Stomach (tissue), 19 donors: ENCODE measurements at places on chromosomes 12 and 14.

DNA sequence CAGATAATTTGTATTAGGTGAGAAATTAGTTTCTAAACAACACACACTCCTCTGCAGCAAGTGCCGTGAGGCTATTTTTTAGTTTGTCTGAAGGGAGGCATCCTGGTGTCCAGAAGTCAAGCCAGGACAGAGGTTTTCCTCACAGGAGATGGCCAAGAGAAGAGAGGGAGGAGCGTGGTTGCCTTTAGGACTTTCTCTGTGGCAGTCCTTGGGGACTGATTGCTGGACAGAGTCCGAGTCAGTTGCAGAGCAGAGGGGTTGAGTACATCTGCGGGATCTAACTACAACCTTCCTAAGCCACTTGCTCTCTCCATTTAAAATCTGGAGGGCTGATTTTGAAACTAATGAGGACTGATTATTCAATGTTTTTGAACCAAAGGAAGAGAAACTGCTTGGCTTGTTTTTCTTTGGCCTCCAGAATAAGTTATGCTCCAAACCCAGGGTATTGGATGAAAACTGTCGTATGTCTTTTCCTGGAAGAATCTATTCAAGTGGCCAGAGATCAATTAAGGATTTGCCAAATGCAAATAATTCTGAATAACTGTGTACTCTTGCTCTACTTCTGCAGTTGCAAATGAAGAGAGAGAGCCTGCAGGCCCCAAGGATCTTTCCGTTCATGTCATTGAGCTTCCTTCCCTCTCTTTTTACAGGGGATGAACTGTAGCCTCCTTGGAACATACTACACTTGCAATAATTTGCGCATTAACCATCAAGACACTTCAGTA lies 1.2 kb downstream of the SLCO1C1 start:
- no peaks in the 10 kb centered on the region for H3K4me1 ChIP-seq
- H3K36me3 ChIP-seq, result no peaks in the 10 kb centered on the region
- H3K27me3 ChIP-seq, result no peaks in the 10 kb centered on the region
- H3K4me3 ChIP-seq, result no peak overlapping the region
- no peak overlapping the region for H3K27ac ChIP-seq

- no peaks in the 10 kb centered on the region for H3K27me3 ChIP-seq
- no peak overlapping the region for H3K4me3 ChIP-seq
- no peak for DNase-seq
- no peaks in the 10 kb centered on the region for H3K4me1 ChIP-seq
- H3K36me3 ChIP-seq, result no peaks in the 10 kb centered on the region
Observed at GRCh38 chr12:65493913-65494245, 215.4 kb downstream of the MSRB3 start.

- H3K27me3 ChIP-seq, result no peaks in the 10 kb centered on the region
- no peak overlapping the region for H3K27ac ChIP-seq
- H3K36me3 ChIP-seq, result no peaks in the 10 kb centered on the region
- no peaks in the 10 kb centered on the region for H3K4me1 ChIP-seq
Observed at GRCh38 chr14:94640721-94641631, 28.8 kb downstream of the SERPINA3 start.

GRCh38 chr12:26614011-26614616 lies 218.9 kb downstream of the ITPR2 start:
- no peak overlapping the region for H3K27ac ChIP-seq
- H3K27me3 ChIP-seq, result no peaks in the 10 kb centered on the region
- peaks cover under 1% of the 10 kb centered on the region for H3K36me3 ChIP-seq
- DNase-seq, result peak; percentile 50
- H3K4me1 ChIP-seq, result no peaks in the 10 kb centered on the region
- H3K4me3 ChIP-seq, result no peak overlapping the region

GRCh38 chr14:68853749-68854148 lies 60.9 kb upstream of the ZFP36L1 start:
- H3K36me3 ChIP-seq, result peaks cover 3% of the 10 kb centered on the region
- H3K27ac ChIP-seq, result no peak overlapping the region
- no peaks in the 10 kb centered on the region for H3K27me3 ChIP-seq
- no peaks in the 10 kb centered on the region for H3K4me1 ChIP-seq

DNA sequence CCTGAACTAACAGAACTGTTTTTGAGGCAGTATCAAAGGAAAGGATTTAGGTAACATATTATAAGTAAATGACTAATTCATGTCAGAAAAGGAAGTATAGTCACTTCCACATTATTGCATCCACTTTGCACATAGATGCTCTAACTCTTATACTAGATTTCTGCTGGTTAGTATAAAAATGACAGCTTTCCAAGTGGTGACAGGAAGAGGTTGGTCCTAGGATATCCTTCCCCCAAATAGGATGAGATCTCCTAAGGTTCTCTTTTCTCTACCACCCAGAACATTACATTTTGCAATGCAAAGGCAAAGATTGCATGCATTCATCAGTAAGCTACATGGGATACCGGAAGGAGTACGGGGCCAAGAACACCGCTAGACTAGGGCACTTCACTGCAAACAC lies 15.2 kb downstream of the DAD1 start:
- H3K4me3 ChIP-seq, result no peak overlapping the region
- H3K4me1 ChIP-seq, result peaks cover 29% of the 10 kb centered on the region
- H3K36me3 ChIP-seq, result peaks cover 47% of the 10 kb centered on the region
- no peak overlapping the region for H3K27ac ChIP-seq
- no peaks in the 10 kb centered on the region for H3K27me3 ChIP-seq

DNA sequence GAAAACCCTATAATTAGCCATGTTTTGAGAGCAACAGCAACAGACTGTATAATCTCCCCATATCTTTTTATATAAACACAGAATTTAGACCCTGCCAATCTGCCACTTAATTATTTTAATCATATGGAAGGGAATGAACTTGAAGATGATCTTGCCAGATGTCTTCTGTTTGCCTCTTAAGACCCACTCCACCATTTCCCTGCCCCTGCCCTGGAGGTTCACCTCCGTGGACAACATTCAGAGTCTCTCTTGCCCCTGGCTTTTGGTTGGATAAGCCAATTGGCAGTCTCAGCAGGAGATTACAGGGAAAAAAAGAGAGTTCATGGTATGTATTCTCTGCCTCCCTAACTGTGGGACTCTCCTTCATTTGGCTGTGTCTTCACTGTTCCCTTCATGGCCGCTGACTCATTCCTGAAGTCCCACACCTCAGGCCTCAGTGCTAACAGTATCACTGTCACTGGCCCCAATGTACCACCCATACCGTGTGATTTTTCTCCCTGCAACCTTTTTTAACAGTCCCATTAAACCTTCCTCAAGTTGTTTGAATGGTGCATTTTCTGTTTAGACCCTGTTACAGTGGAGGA lies 184.8 kb downstream of the PIK3C2G start:
- no peaks in the 10 kb centered on the region for H3K27me3 ChIP-seq
- H3K4me1 ChIP-seq, result no peaks in the 10 kb centered on the region
- H3K4me3 ChIP-seq, result no peak overlapping the region
- no peak overlapping the region for H3K27ac ChIP-seq
- no peak for DNase-seq

GRCh38 chr12:6551063-6551461 lies 4.8 kb downstream of the IFFO1 start:
- DNase-seq, result no peak
- H3K4me1 ChIP-seq, result peaks cover 78% of the 10 kb centered on the region
- H3K4me3 ChIP-seq, result no peak overlapping the region
- H3K27ac ChIP-seq, result peak overlapping the region; percentile 81
- H3K27me3 ChIP-seq, result no peaks in the 10 kb centered on the region

GRCh38 chr12:123723765-123724164 lies 11.6 kb downstream of the ATP6V0A2 start:
- no peak overlapping the region for H3K27ac ChIP-seq
- DNase-seq, result no peak
- no peak overlapping the region for H3K4me3 ChIP-seq
